ENCODE measurements at places on chromosomes 4 and X.

DNA sequence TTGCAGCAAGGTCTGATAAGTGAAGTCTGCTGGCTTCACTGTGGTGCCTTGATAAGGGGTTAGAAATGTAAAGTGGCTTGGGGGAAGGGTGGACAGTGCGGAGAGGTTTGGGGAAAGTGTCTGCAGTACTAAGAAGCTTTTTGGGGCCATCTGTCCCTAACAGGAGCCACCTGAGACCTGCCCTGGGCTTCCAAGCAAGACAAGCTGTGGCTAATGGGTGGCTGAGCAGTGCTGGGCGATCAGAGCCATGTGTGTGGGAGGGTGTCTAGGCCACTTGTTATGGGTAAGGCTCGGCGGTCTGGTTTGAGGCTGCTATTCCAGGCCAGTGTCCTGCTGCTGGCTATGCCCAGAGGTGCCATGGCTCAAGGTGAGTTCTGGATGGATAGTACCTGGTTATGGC lies 185.4 kb upstream of the MTMR8 start:
- no peak for DNase-seq

GRCh38 chr4:5689065-5689464 lies 19.3 kb downstream of the EVC2 start:
- no peak for DNase-seq

DNA sequence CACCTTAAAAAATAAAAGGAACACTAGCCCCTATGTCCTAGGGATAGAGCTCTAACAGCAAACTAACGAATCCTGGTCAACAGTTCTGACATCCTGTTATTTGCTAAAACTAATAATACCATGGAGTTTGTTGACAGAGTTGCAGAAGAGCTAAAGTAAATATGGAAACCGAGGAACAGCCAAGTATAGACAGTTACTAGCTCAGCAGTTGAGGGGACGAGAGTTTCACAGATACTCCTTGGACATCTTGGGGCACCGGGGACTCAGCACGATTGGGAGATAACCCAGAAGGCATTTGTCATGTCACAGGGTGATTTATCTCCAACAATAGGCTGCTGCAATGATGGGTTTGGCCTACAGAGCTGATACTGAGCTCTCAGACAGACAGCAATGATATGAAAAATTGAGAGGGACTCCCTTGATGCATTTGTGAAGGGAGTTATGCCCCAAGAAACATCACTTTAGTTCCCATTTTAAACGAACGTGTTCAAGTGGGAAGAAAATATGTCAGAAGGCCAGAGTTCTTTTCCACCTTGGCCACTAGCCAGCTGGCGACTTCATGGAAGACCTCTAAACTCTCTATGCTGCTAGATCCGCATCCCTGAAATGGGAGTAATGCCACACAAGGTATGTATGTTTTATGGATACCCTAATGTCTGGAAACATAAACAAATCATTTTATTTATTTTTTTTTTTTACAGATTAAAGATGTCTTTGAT lies 48.6 kb downstream of the TSC22D3 start:
- DNase-seq = no peak

- no peak for DNase-seq
These were observed 1028.4 kb upstream of the INTU start for GRCh38 chr4:126604268-126604867.

DNA sequence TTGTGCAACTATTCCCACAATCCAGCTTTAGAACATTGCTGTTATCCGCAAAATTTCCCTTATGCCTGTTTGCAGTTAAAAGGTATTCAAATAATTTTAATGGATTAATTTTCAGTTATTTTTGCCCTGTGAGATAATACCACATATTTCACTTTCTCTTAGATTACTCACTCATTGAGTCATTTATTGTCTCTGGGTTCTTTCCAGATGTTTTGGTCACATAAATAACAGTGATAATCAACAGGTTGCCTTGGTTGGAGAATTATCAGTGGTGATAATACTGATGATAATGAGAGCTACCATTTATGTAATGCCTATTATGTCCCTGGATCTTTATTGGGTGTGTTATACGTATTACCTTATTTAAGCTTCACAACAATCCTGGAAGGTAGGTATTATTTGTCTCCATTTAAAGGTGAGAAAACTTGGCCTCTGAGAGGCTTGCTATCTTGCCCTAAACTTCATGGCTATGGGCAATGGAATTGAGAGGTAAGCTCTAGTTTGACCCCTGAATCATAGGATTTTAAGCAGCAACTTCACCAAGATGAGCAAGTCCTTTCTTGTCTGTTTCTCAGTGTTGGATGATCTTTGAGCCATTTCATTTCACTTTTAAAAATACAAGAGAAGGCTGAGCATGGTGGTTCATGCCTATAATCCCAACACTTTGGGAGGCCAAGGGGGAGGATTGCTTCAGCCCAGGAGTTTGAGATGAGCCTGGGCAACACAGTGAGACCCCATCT lies 87.4 kb downstream of the KIT start:
- no peak for DNase-seq

DNA sequence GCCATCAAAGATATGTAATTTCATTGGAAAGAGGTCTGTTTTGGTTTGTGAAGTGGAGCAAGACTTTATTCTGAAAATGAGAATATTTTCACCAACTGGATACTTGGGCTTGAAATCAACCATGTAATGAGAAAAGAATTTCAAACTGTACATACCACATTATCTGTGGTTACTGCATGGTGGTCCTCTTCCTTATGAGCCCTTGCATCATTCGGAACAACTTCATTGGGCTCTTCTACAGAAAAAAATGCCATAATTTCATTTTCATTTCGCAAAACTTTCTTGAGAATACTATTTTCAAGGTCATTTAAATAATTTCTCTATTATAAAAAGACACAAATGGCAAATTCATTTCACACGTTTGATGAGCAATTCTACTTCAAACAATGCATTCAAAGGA lies 148.6 kb upstream of the RPS6KA6 start:
- DNase-seq = no peak

- DNase-seq = no peak
These were observed 390.7 kb downstream of the MAPK10 start for GRCh38 chr4:85968945-85969819.

- no peak for DNase-seq
These were observed 111.7 kb upstream of the PDHA2 start for GRCh38 chr4:95728145-95728544.

- DNase-seq = no peak
These were observed 143.5 kb downstream of the RELL1 start for GRCh38 chr4:37542706-37543105.

- DNase-seq = no peak
These were observed 35.0 kb downstream of the NPY5R start for GRCh38 chr4:163378661-163379060.

DNA sequence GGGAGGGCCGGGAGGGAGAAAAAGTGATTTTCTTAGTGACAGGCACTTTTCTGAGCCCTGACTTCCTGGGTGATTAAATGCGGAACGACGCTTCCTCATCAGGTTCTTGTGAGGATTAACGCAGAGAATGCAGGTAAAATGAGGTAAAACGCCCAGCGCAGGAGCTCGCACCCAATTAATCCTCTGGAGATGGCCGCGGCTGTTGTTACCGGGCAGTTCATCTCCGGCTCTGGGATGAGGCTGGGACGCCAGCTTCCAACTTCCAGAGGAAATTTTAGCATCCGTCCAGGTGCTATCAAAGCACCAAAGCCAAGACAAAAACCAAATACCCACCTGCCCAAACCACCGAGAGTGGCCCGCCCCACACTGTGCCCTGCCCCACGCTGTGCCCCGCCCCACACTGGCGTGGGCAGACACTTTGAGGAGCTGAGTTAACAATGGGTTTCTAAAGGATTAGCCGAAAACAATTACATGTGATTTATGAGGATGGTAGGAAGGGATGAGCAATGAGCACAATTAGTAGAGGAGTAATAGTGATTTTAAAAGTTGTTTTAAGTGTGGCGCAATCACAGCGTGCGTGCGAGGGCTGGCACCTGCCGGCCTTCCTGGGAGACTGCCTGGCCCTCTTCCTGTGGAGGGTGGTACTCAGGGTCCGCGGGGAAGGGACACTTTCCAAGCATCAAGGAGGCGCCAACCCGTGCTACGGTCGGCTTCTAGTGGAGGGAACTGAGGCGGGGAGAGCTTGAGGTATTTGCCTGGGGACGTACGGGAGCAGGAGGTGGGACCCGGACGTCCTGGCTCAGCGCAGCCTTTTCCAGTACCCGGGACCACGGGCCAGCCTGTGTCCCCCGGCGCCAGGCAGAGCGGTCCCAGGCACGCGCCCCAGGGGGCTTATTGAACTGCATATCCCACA lies 41.6 kb upstream of the ADRA2C start:
- no peak for DNase-seq

GRCh38 chr4:8201321-8201781 lies 2.3 kb downstream of the SH3TC1 start:
- no peak for DNase-seq

GRCh38 chr4:97645071-97645821 lies 498.0 kb downstream of the STPG2 start:
- DNase-seq = no peak

GRCh38 chrX:12798601-12799000 lies 7.4 kb downstream of the PRPS2 start:
- no peak for DNase-seq

DNA sequence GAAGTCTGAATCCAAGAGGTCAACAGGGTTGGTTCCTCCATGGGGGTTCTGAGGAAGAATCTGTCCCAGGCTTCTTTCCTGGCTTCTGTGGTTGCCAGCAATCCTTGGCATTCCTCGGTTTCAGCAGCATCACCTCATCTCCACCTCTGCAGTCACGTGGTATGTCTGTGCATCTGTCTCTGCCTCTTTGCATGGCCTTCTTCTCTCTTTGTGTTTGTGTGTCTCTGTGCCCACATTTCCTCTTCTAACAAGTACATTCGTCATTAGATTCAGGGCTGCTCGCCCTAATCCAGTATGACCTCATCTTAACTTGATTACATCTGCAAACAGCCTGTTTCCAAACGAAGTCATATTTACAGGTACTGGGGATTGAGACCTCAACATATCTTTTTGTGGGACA lies 114.0 kb downstream of the BCOR start:
- DNase-seq = no peak

DNA sequence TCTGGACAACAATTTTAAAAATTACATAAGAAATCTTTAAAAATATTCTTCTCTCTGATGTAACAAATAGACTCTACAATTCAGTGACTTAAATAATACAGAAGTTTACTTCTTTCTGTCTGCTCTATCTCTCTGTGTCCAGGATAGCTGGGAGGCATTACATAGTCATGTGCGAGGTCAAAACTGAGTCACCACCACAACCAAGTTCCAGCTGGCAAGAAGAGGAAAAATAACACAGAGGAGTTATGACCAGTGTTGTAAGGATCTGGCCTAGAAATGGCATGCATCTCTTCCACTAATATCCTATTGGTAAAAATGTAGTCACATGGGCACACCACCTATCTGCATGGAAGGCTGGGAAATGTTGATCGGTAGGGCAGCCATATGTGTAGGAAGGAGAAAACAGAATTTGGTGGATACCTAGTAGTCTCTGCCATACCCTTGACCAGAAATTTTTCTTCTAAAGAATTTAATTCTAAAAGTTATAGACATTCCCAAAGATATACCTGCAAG lies 39.4 kb upstream of the WDFY3 start:
- DNase-seq = no peak

DNA sequence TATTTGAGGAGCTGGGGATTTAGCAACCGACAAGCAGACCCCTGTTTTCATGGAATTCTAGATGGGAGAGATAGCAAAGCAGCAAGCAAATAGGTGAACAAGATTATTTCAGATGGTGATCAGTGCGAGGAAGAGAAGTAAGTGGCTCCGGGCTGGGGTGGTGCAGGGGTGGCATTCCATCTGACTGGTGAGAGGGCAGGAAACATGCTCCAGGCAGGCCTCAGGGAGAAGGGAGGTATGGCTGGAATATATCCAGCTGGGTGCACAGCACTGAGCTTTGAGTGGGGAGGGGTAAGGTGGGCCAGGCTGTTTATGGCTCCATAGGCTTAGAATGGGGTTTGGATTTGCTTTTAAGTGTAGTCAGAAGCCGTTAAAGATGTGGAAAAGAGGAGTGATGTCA lies 21.2 kb downstream of the PTTG2 start:
- DNase-seq = no peak

DNA sequence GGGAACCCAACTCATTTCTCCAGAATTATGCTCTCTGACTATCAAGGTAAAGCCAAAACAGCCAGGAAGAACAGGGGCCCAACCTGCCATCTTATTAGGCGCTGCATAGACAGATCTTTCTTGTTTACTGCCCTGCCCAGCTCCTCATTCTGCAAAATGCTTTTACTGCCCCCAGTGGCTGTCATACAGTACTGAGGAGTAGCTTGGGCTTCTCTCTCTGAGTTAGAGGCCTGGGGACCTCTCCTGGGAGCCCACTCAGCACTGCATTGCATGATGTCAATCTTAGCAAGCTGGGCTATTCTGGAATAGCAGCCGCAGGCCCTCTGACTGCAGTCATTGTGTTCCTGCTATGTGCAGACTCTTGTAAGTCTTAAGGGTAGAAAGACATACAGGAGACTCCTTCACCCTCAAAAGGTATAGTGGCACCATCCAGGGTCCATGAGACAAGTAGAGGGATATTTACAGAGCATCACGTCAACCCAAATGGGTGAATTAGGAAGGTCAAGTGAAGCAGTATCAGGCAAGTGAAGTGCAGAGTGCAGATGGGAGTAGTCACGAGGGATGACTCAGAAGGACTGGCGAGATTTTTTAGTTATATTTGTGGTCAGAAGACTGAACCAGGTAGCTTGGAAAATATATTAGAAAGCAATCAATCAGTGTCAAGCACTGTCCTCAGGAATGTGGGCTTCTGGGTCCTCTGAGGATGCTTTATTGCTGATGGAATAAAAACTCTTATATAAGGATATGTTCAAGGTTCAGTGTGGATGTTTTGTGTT lies 294.1 kb upstream of the SFRP2 start:
- no peak for DNase-seq
